T-cell (primary cell): ENCODE measurements at places on chromosomes 12 and 14. TPM values are rescaled to one million over a fixed set of nuclear protein-coding genes. Genes with fewer than 3 reads are reported as not detected.

GRCh38 chr14:74832849-74833248 is 43.1 kb downstream of the PROX2 start:
- H3K36me3 ChIP-seq, result peaks cover 27% of the 10 kb centered on the region
- no peak overlapping the region for H3K4me3 ChIP-seq
- DNase-seq, result no peak
- no peaks in the 10 kb centered on the region for H3K27me3 ChIP-seq

SPIC gene
- not detected for total RNA-seq

B4GALNT1 gene
- 0.54 TPM for total RNA-seq

FAM222A gene
- total RNA-seq, result 1.8 TPM

NKX2-1 gene
- not detected for total RNA-seq

SERPINA10 gene
- not detected for total RNA-seq

NFE2 gene
- total RNA-seq, result 0.79 TPM

TAS2R10 gene
- total RNA-seq, result 0.33 TPM
